ENCODE measurements at places on chromosomes 3 and 15. TPM values are rescaled to one million over a fixed set of nuclear protein-coding genes. Genes with fewer than 3 reads are reported as not detected.

GRCh38 chr3:45841420-45841756 is 531 bp downstream of the LZTFL1 start:
- DNase-seq = no peak

- DNase-seq = no peak
Measured at GRCh38 chr15:83194528-83194927, 13.1 kb downstream of the HDGFL3 start.

DNA sequence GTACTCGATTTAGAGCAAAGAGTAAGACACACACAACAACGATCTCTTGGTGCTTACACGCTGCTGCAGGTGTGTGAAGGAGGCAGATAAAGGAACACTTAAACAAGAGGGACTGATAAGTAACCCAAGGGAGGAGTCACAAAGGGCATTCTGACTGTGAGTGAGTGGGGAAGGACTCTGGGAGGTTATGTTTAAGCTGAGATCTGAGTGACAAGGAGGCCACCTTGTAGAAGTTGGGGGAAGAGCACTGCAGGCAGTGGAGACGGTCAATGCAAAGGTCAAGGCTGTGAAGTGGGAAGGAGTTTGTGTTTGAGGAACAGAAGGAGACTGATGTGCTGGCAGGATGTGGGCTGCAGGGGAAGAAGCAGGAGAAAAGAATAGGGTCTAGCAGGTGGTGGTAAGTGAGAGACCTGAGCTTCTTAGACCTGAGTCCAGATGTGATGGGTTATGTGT is 63.1 kb downstream of the LPP start:
- DNase-seq = no peak

GRCh38 chr15:65516997-65517865 is at the start of gene DPP8:
TSS of gene DPP8 (minus strand) at chr15:65517689. CDS start at chr15:65512553, 5,136 bp downstream.
- peak; percentile 61 for DNase-seq

DNA sequence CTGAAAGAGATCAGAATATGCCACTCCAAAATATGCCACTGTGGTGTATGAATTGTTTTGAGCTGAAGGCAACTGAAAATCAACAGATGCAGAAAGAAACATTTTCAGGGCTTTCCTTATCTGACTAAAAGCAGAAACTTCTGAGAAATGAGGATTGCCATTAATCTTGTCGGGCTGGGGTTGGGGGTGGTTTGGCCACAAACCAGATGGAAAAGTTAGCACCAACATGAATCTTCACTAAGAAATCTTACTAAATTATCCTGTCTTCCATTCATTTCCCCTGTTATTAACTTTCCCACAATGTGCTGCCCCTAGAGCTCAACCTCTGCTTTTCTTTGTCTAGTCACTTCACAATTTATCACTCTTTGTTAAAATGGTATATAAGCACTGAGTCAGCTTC is 229.9 kb upstream of the GADL1 start:
- DNase-seq = no peak

GRCh38 chr3:513301-513700 is 316.7 kb downstream of the CHL1 start:
- no peak for DNase-seq

Gene MUSTN1
- total RNA-seq = not detected

- peak; percentile 64 for DNase-seq
Measured at GRCh38 chr3:125990253-125990970, 21.4 kb downstream of the ROPN1B start.

DNA sequence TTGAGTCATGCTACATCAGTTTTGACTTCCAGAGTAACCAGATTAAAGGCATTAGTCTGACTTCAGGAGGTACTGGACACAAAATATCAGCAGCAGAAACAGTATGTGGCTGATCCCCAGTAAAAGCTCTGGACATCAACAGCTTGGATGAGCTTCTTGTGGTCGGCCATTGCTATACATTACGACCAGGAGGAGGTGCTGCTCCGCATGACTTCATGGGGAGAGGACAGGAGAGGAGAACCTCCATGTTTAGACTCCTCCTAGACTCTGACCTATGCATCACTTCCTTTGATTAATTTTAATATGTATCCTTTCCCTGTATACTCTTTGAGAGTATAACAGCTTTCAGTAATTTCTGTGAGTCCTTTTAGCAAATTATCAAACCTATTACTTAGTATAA is 285.6 kb upstream of the ARHGEF26 start:
- DNase-seq = no peak

Gene KLHL40
- total RNA-seq = not detected

- DNase-seq = no peak
Measured at GRCh38 chr15:41940441-41940857, 31.9 kb downstream of the EHD4 start.

GRCh38 chr3:111385971-111386495 is 156.0 kb upstream of the CD96 start:
- DNase-seq = no peak

- no peak for DNase-seq
Measured at GRCh38 chr3:42814914-42815507, 5.8 kb downstream of the ACKR2 start.

Gene ADCY5
- 0.67 TPM for total RNA-seq

GRCh38 chr3:194474675-194475074 is 12.1 kb downstream of the ATP13A3 start:
- no peak for DNase-seq

GRCh38 chr3:87298111-87298718 is 21.8 kb upstream of the POU1F1 start:
- no peak for DNase-seq

GRCh38 chr15:94584833-94585244 is 353.5 kb downstream of the MCTP2 start:
- peak; percentile 9 for DNase-seq

GRCh38 chr3:13277860-13278531 is 142.1 kb downstream of the NUP210 start:
- DNase-seq = no peak

Gene CCDC54
- total RNA-seq = not detected
